Activated naive CD4-positive, alpha-beta T cell treated with anti-CD3 and anti-CD28 coated beads for 36 hours (primary cell): ENCODE measurements at places on chromosomes 3 and 15. TPM values are rescaled to one million over a fixed set of nuclear protein-coding genes. Genes with fewer than 3 reads are reported as not detected.

- DNase-seq: no peak
Observed at GRCh38 chr15:36373550-36373949, 205.9 kb upstream of the CDIN1 start.

DNA sequence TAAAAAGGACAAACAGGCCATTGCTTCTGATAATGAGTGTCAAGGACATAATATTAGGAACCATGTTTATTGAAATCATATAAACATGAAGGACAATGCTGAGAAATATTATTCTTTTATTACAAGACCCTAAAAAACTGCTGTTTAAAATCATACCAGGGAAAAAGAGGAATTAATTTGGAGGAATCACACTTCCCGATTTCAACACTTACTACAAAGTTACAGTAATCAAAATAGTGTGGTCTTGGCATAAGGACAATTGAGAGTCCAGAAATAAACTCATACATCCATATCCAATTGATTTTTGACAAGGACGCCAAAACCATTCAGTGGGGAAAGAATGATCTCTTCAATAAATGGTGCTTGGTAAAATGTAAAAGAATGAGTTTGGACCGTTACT, 13.0 kb downstream of the CYP1A1 start:
- no peak for DNase-seq

DNA sequence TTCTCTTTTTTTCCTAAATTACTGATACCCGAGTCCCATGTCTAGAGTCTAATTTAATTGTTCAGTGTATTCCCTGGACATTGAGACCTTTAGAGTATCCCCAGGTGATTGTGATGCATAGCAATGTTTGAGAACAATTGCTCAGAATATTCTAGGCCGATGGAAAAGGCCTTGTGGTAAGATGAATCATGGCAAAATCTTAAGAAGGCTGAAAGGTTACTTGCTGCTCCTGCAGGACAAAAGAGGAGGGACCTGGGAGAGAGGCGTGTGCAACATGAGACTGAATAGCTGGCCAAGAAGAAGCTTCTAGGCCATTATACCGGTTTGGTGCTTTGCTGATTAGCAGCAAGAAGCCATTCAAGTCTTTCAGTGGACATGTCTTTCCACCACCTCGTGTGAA, 256.6 kb downstream of the ROBO2 start:
- no peak for DNase-seq

The CIDEC gene
- total RNA-seq: not detected

The GADL1 gene
- not detected for total RNA-seq

The KBTBD8 gene
- 6.8 TPM for total RNA-seq

The LIPH gene
- not detected for total RNA-seq

The LRRN1 gene
- total RNA-seq: 0.49 TPM

The CMSS1 gene
- total RNA-seq: 106 TPM

The SNTN gene
- total RNA-seq: not detected

The ANAPC13 gene
- 42.6 TPM for total RNA-seq

The SNX22 gene
- total RNA-seq: 0.47 TPM
